RWPE1 (cell line): ENCODE measurements at places on chromosomes 2 and 18.

DNA sequence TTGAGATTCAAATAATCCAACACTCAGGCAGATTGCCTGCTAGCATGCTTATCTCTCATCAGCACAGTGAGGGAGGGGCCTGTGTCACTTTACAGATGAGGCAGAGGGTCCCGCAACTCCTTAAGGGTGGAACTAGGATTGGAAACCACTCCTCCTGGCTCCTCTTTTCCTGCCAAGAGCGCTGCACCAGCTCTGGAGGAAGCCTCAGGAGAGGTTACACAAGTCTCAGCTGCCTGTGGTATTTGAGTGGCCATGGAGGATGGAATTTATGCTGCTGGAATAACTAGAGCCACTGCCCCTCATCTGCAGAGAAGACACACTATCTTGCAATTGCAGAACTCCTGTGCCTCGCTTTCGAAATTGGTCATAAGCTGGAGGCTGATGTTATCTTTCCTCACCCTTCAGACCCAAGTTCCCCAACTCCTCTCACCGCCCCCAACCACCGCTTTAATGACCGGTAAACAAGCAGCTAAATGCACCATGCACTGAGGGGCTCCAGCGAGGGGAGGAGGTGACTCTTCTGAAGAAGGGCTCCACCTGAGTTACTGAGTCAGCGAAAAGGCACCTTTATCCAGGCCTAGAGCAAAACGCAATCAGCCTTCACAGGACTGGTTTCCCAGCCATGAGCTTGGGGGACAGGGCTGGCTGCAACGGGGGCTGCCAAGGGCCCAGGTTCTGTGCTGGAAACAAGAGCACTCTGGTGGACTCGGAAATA is 245.8 kb downstream of the SOX11 start:
- no peak for DNase-seq

- no peak for DNase-seq
These were observed 116.4 kb downstream of the COL6A3 start for GRCh38 chr2:237297421-237298150.

DNA sequence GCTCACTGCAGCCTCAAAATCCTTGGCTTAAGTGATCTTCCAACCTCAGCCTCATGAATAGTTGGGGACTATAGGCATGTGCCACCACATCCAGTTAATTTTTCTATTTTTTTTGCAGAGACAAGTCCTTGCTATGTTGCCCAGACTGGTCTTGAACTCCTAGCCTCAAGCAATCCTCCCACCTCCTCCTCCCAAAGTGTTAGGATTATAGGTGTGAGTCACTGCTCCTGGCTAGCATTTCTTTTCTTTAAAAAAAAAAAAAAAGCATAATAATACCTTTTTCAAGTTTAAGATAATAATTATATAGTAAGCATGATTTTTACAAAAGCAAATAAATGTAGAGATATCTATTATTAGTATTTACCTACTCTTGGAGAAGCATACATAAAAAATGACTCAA is 36.1 kb downstream of the PPP4R1 start:
- DNase-seq, result no peak

- no peak for DNase-seq
These were observed 170.6 kb downstream of the FHOD3 start for GRCh38 chr18:36468161-36468560.

- no peak for DNase-seq
These were observed 26.8 kb upstream of the SP3 start for GRCh38 chr2:173991856-173992588.

- DNase-seq, result no peak
These were observed 25.0 kb upstream of the MC2R start for GRCh38 chr18:13940326-13940725.

GRCh38 chr2:149561309-149561926 is 26.2 kb downstream of the MMADHC start:
- no peak for DNase-seq

DNA sequence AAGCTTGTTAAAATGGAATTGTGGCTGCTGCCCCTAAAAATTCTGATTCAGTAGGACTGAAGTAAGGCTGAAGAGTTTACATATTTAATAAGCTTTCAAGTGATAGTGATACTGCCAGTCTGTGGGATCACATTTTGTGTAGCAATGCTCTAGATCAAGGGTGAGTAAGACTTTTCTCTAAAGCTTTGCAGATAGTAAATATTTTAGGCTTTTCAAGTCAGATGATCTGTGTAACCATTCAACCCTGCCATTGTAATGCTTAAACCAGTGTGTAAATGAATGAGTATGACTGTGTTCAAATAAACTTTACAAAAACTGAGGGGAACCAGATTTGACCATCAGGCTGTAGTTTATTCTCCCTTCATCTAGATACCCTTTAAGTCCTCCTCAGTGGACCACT is 92.7 kb downstream of the PIK3C3 start:
- DNase-seq, result no peak

GRCh38 chr2:207655000-207655399 is 29.8 kb upstream of the METTL21A start:
- DNase-seq, result no peak

DNA sequence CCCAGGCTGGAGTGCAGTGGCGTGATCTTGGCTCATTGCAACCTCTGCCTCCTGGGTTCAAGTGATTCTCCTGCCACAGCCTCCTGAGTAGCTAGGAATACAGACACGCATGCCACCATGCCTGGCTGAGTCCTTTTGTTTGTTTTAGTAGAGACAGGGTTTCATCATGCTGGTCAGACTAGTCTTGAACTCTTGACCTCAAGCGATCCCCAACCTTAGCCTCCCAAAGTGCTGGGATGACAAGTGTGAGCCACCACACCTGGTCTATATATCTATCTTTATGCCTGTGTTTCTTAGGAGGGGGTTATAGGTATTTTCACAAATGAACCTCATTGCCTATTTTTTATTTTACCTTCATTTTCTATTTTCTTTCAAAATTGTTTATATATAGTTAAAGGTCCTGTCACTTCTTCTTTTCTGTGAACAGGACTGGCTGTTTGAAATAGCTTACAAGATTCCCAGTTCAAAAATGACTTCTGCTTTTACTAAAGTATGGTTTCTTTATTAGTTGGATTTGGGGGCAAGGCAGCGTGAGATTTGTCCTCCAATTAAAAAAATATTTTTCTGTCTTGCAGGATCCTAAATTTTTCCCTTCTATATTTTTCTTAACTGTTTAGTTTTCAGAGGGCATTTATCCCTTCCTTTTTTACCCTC is 16.4 kb upstream of the MARCHF7 start:
- no peak for DNase-seq

DNA sequence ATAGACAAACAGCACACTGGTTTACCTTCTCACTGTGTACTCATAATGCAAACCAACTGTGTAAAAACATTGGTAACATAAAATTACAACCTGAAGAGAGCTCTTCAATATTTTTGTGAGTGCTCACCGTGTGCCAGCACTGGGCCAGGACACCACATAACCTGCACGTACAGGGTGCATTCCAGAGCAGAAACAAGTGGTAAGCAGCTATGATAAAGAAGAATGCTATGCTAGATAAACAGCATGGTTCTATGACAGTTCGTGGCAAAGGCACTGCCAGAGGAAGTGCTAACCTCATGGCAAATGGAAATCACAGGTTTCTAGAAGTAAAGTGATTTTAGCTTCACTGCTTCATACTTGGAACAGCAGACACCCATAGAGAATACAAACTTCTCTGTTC is 343.5 kb downstream of the MTX2 start:
- peak; percentile 67 for DNase-seq

GRCh38 chr2:196544906-196545433 is 94.5 kb upstream of the CCDC150 start:
- DNase-seq, result no peak

DNA sequence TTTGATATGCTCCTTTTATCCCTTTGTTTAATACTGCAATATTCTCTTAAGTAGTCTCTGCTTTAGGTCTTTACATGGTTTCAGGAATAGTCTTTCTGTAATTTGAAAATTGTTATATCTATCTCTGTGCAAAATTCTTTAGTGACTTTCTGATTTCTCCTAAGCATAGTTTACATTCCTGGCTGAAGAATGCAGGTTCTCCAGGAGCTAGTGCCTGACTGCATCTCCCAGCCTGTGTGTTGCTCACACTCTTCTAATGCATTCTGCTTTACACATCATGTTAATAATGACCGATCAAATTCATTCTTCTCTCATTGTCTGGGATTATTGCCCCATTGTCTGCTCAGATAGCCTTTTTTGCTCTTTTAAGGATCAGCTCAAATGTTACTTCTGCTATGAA is 1349.2 kb downstream of the DSC3 start:
- DNase-seq, result no peak

- peak; percentile 48 for DNase-seq
These were observed 26.9 kb upstream of the INSIG2 start for GRCh38 chr2:118061135-118061955.

- DNase-seq, result peak; percentile 38
These were observed 79.2 kb upstream of the MAP3K20 start for GRCh38 chr2:172996387-172996961.

DNA sequence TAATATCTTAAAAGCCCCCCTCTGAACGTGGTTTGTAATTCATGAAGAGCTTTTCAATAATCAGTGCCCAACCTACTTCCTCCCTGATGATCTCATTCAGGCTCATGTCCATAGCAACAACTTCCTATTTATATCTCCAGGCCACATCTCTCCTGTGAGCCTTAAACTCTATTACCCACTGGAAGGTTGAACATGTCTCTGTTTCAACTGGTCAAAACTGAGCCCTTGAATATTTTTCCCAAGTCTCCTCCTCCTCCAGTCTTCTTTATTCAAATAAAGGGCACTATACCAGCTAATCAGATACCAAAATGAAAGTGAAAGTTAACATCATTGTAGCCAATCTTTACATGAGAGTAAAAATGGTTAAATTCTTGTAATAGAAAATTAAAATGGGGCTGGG is 63.7 kb upstream of the ITGA4 start:
- peak; percentile 41 for DNase-seq

GRCh38 chr2:155145758-155146229 is 447.3 kb downstream of the KCNJ3 start:
- no peak for DNase-seq

GRCh38 chr2:56309626-56310170 is 125.9 kb downstream of the CCDC85A start:
- DNase-seq, result no peak

DNA sequence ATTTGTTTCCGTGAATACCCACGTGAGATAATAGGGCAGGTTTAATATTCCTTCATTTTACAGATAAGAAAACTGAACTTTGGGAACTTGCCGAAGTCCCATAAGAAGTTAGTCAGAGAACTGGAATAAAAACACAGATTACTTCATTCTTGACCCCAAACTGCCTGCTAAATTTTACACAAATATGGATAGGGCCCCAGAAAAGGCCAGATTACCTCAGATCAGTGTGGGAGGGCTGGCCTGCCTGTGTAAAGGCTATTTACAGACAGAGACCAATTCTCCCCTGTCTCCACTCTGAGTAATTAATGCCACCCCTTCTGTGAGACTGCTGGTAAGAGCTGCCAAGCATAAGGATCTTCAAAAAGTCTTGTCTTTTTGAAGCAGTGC is 139.2 kb downstream of the MGAT5 start:
- DNase-seq, result no peak

- DNase-seq, result no peak
These were observed 13.4 kb downstream of the ATP6V1B1 start for GRCh38 chr2:70949086-70949485.

GRCh38 chr18:62335494-62335893 is 10.4 kb downstream of the TNFRSF11A start:
- no peak for DNase-seq

DNA sequence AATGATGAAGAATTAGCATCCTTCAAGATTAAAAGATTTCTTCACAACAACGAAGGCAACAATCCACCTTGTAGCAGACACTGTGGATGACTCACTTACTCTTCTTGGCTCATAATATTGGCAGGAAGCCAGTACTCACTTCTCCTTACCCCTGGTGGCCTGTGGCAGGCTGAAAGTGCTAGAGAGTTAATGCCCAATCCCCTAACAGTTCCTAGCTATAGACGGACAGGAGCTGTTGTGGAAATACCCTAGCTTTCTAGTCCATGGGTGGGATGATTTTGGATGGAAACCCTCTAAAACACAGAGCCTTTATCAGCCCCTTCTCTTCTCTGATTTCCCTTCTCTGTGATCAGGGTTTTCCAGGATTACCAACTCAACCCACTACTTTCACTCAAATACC is 128.6 kb upstream of the NYAP2 start:
- peak; percentile 66 for DNase-seq

GRCh38 chr2:235699576-235699975 is 205.7 kb downstream of the AGAP1 start:
- DNase-seq, result no peak

DNA sequence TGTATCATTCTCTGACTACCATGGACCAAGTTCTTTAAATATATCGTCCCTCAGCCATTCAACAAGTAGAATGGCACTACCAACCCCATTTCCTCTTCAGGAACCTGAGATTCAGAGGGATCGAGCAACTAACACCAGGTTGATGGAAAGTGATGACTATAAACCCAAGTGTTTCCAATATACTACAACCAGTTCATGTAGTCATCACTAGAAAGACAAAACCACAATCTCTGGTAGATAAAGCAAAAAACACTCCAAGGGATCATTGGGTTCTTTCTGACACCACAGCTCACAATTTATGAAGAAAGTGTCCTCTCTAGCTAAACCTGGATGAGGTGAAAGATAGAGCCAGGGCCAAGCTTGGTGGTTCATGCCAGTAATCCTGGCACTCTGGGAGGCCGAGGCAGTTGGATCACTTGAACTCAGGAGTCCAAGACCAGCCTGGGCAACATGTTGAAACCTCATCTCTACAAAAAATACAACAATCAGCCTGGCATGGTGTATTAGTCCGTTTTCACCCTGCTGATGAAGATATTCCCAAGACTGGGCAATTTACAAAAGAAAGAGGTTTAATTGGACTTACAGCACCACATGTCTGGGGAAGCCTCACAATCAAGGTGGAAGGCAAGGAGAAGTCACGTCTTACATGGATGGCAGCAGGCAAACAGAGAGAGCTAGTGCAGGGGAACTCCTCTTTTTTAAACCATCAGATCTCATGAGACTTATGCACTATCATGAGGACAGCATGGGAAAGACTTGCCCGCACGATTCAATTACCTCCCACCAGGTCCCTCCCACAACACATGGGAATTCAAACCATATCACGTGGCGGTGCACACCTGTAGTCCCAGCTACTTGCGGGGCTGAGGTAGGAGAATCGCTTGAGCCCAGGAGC is 2.2 kb downstream of the CD226 start:
- no peak for DNase-seq

GRCh38 chr2:84121-84520 is 37.8 kb upstream of the FAM110C start:
- no peak for DNase-seq

GRCh38 chr2:26174691-26175465 is 2.0 kb downstream of the GAREM2 start:
- no peak for DNase-seq

DNA sequence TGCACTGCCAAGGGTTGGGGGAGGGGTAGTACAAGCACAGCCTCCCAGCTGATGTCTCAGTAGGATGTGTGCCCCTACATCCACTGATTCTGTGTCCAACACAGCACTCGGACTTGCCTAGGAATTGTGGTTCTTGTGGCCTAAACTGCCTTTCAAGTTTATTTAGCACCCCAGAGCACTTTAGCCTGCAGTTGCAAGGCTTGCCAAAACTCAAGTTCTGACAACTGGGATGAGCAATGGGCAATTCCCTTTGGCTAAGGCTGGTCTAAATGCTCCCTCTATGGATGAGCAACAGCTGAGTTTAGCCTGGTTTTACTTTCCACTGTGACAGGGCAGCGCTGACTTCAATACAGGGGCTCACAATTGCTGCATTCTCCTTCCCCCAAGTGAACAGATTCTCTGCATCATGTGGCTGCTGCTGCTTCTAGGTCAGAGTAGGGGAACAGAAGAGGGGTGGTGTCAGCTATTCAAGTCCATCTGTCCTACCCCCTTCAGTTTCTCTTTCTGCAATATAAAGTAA is 471.5 kb downstream of the PIK3C3 start:
- no peak for DNase-seq

- no peak for DNase-seq
These were observed 136.0 kb downstream of the ANKRD44 start for GRCh38 chr2:197174539-197175094.
